ENCODE measurements at places on chromosomes 1 and 21. TPM values are rescaled to one million over a fixed set of nuclear protein-coding genes. Genes with fewer than 3 reads are reported as not detected.

The ZNF683 gene
- total RNA-seq, result not detected

The RCOR3 gene
- 24.1 TPM for total RNA-seq

The BRINP3 gene
- not detected for total RNA-seq

The IL19 gene
- not detected for total RNA-seq

The SERPINC1 gene
- not detected for total RNA-seq

The IL20 gene
- total RNA-seq, result 0.43 TPM

The CDK18 gene
- 19.7 TPM for total RNA-seq

The KCNJ15 gene
- 11.6 TPM for total RNA-seq

The MIXL1 gene
- not detected for total RNA-seq

The ABCA4 gene
- total RNA-seq, result under 0.01 TPM

The ADAM30 gene
- not detected for total RNA-seq

The TDRD5 gene
- under 0.01 TPM for total RNA-seq

The ATAD3B gene
- 24.2 TPM for total RNA-seq

The TSPAN2 gene
- 2.6 TPM for total RNA-seq

The TRAF3IP3 gene
- total RNA-seq, result not detected

The PCSK9 gene
- total RNA-seq, result 37.3 TPM

The SSU72 gene
- total RNA-seq, result 69.4 TPM

The CELA3B gene
- not detected for total RNA-seq

The CHI3L2 gene
- under 0.01 TPM for total RNA-seq

The LMOD1 gene
- total RNA-seq, result not detected

The BROX gene
- total RNA-seq, result 55.4 TPM

The CD1B gene
- total RNA-seq, result not detected

The LCE2B gene
- not detected for total RNA-seq

The GPX7 gene
- 2.7 TPM for total RNA-seq

The MROH9 gene
- total RNA-seq, result not detected

The OR14K1 gene
- total RNA-seq, result not detected

The MATN1 gene
- not detected for total RNA-seq
